GM12892 (cell line): ENCODE measurements at places on chromosomes 11 and 22.
A peak's percentile ranks its signal among the peaks of the same experiment; 100 is the strongest.

DNA sequence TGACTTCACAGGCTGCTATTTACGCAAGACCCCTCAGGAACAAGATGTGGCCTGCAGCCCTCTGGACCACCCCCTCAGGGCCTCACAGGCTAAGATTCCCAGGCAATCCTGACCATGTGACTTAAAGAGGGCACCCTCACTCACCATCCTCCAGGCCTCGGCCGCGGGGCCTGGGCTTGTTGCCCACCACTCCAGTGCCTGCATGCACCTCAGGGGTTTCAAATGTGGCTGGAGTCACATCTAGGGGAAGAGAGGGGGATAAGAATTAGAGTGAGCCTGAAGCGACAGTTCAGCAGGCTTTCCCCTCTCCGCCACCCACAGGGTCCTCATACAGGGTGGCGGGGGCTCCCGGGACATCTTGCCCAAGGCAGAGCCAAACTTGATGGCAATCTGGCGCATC lies 2.1 kb downstream of the ESS2 start:
- no peak for DNase-seq

- DNase-seq: peak; percentile 34
These were observed 2.9 kb upstream of the WDR74 start for GRCh38 chr11:62842171-62842741.

DNA sequence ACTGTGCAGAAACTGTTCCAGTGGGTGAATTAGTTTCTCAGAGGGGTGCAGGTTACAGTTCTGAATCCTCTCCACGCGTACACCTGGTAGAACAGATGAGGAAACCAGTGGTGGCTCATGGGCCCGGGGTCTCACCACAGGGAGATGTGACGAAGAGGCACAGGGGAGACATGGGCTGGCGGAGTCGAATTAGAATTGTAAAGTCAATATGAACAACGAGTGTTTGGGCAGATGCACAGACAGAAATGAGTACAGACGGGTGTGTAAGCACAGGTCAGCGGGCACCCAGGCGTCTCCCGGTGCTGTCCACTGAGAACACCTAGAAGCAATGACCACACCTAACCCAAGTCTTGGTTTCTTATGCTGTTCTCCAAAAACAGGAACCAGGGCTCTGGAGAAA lies 41.8 kb downstream of the GNB1L start:
- no peak for DNase-seq

DNA sequence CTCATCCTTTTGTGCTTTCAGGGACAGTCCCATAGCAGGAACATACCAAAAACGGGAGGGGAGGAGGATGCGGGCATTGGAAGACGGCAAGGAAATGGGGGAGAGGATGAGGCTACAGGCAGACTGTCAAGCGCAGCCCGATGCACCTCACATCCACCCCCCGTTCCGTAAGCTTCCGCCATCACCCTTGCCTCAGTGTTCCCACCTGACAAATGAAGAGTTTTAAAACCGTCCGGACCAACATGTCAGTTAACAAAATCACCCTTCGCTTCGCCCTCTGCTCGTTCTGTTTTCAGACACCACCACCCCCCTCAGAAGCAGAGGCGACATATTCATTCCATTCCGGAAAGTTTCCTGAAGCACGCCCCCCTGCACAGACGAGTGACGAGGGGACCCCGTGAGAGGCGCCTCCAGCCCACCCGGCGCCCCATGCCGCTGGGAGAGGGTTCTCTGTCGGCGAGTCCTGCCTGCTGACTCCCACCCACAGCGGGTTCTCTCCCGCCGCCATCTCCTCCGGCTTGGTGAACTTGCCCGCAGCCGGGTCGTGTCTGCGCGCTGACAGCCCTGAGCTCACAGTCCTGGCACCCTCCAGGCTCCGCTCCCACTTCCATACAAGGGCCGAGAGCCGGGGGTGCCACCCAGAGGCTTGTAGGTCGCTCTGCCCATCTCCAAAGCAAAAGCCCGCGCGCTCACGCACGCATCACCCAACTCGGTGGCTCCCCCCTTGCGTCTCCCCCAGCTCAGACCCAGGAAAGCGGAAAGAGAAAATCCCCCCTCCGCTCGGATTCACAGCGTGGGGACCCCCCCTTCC lies 1.5 kb downstream of the IGSF9B start:
- no peak for DNase-seq

- DNase-seq: no peak
These were observed 60.0 kb downstream of the GLYATL1 start for GRCh38 chr11:58999291-58999680.

- no peak for DNase-seq
These were observed 542.9 kb downstream of the NTM start for GRCh38 chr11:131913267-131913666.

- no peak for DNase-seq
These were observed 46.8 kb downstream of the APIP start for GRCh38 chr11:34869425-34869824.

DNA sequence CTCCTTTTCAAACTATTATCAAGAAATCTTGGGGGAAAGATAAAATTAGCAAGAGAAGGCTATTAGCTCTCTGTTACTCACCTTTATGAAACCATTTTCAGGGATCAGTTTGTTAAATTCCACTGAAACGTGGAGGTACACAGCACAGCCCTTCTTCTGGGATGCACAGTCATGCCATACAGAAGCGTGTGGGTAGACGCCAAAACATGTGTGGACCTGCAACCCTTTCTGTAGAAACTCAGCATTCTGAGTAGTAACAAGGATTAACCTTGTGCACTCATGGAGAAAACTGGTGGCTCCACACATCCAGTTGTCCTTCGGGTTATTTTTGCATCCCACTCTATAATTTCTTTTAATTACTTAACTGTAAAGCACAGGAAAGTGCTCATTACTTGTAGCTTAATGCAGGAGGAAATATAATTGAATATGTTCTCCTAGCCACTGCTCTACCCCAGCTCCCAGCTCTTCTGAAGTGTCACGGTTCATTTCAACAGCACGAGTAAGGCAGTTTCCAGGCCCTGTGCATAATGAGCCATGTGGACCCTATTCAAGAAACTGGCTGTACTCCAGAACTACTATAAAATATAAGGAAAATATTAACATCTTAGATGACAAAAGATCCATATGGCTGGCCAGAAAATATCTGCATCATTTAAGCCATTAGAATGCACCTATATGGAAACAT lies 26.1 kb downstream of the BDNF start:
- DNase-seq: no peak

DNA sequence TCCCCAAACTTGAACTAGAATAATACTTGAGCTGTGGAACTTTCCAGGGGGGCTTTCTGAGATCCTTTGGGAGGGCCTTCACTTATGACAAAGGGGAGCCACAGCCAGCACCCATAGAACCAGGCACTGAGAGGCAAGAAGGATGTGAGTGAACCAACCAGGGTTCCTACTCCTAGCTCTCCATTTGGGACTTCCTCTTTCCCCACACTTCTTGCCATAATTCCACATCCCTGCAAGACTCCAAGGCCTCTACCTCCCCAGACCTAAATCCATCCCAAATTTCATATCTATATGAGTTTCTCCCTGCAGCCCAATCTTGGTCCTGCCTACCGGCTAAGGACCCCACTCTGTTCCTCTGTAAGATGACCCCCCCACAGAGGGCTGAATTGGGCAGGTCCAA lies 31.5 kb downstream of the NRXN2 start:
- no peak for DNase-seq

GRCh38 chr11:64925536-64926436 lies 1.3 kb downstream of the PPP2R5B start:
- DNase-seq: no peak

DNA sequence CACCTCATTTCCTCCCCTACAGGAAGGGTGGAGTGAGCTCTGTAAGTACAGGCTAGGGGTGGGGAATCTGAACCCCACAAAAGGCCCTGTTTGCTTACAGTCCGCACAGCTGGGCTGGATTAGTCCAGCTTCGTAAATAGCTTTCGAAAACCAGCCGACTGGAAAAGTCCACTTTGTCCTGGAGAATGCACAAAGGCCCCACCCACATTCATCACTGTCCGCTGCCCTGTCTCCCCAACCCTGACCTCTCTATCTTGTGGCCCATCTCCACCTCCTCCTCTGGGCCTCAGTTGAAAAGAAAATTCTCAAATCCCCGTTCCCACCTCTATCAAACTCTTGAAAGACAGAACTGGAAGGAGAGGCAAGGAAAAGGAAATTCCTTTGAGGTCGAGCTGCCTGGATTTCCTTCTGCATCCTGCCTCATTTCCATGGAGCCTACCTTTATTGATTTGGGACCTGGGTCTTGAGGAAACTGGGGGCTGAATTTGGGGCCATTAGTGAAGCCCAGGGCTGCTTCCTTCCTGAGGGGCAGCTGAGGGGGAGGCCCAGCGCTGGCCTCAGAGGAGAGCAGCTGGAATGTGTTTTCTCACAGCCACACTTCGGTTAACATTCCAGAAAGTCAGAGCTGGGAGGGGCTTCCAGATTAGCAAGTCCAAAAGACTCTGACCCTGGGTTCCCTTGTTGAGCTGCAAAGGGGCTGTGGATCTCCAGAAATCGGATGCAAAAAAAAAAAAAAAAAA lies 147.6 kb downstream of the FBXO7 start:
- DNase-seq: no peak

DNA sequence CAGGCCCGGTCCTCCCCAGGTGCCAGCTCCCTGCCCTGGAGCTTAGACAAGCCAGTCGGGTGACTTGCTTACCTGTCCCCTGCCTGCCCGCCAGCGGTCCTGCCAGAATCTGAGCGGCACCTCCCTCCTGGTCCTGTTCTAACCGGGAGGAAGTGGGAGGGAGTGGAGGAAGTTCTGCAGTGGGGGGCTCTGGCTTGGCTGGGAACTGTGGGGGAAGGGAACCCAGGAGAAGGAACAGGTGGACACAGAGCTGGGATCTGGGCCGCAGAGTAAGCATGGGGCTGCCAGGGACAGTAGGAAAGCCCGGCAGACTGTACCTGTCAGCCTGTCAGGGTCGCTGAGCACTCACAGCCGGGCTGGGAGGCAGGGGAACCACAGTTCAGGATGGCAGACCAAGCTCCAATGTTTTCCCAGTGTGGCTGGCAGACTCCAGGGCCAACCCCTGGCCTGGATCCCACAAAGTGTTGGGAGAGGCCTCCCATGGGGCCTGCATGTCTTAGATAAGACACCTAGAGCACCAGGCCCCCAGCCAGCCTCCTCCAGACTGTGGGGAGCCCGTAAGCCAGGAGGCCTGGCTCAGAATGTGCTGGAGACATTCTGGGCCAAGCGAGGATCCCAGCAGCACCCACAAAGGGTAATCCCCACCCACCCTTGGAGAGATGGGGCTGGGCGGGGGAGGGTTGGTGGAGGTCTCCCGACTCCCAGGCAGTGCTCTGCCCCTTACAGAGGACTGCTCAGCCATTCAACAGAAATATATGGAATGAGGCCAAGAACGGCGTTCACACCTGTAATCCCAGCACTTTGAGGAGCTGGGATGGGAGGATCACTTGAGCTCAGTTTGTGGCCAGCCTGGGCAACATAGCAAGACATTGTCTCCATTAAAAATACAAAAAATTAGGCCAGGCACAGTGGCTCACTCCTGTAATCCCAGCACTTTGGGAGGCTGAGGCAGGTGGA lies 2.3 kb downstream of the CYB5R3 start:
- no peak for DNase-seq

DNA sequence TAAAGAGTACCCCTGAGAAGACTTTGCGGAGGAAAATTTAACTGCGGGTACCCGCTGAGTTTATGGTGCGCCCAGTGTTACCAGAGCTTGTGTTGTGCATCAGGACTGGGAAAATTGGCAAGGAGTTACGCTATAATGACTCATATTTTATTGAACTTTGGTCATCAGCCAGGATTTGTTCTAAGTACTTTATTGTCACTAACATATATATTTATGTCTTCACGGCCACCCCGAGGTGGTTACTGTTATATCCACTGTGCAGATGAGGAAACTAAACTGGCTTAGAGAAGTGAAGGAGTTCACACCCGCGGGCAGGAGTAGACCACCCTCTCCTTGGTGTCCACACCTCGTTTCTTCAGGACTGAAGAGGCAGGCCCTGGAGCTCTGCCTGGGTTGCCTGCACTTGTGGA lies 667 bp downstream of the ACCS start:
- no peak for DNase-seq

DNA sequence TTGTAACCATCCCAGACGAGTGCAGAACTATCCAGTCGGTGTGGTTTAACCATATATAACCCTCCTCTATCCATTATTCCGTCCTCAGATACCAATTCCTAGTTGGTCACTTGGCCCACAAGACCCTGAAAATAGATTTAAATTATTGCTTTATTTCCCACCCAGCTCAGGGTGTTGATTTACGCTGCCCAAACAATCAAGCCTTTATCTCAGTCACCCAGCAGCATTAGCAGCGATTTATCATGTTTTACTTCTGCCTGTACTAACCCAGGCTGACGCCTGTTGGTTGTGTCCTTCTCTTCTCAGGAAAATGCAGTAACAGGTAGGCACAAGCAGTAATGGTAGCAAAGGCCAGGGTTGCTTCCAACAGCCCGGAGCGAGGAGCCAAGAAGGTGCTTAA lies 81.2 kb downstream of the DSCAML1 start:
- DNase-seq: no peak

DNA sequence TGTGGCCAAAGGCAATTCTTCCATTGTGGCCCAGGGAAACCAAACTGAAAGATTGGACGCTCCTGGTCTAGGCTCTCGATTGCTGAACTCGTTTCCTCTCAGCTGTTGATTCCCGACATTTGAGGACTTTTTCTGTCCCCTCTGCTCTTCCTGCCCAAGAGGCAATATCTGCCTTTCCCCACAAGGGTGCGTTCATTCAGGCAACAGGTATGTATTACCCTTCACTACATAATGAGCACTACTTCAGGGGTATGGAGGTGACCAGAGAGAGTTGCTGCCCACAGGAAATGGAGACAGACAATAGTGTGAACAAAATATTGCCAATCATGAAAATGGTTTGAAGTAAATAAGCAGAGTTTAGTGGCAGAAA lies 8.2 kb downstream of the PTH start:
- no peak for DNase-seq

DNA sequence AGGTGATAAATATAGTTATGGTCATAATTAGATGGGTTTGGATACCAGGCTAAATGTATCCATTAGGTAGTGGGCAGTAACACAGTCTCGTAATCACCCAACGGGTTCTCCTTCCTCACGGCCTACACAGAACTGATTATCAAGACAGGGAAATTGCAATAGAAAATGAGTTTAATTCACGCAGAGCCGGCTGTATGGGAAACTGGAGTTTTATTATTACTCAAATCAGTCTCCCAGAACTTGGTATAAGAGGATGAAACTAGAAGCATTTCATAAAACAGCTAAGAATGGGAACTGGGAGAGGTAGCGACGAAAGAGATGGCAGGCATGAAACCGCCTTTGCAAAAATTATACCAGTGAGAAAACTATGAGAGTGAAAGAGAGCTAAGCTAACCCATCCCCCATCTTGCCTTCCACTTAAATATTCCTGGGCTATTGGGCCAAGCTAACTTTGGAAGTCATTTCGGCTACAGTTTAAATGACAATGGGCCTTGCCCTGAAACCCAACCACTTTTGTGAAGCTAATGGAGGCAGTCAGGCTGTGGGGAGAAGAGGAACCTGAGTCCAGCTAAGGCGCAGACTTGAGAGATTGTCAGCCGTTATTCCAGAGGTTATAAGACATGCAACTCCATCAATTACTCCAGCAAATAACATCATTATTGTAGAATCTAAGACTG lies 29.6 kb downstream of the CTSC start:
- no peak for DNase-seq

DNA sequence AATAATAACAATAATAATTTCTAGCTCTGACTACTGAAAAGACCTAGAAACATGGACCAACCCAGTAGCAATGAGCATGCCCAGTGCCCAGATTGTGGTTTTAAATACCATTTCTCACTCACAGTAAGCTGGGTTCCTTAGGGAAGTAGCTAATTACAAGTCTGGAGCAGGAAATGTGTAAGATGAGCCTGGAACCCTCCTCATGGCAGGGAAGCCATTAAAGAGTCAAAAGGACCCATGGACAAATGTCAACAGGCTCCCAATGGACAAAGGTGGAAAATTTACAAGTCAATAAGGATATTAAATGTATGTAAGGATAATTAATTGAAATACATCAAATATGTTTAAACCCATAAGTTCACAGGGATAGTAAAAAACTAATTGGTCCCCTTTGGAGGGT lies 10.6 kb upstream of the CSNK2A3 start:
- DNase-seq: no peak
